Erythroblast (primary cell): ENCODE measurements at places on chromosomes 12 and 14.

GRCh38 chr12:2785017-2785416, 9.8 kb upstream of the FKBP4 start:
- no peak for DNase-seq

- DNase-seq, result no peak
Measured at GRCh38 chr14:71514941-71515919, 417.0 kb upstream of the RGS6 start.

DNA sequence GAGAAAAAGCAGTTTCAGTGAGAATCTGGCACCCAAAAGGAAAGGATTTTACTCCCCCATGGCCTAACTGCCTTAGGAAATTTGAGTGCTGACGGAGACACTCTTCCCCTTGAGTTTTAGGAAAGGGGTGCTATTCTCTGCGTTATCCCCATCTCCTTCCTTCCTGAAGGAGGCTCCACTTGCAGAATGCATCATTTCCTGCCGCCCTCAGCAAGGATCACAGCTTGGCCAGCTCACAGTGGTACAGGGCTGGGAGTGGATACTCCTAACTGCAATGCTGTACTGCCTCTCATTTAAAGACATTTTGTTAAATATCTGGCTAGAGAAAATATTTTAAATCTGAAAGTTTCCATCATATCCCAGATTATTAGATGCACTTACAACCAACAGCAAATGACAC, 33.0 kb downstream of the RDH12 start:
- no peak for DNase-seq

DNA sequence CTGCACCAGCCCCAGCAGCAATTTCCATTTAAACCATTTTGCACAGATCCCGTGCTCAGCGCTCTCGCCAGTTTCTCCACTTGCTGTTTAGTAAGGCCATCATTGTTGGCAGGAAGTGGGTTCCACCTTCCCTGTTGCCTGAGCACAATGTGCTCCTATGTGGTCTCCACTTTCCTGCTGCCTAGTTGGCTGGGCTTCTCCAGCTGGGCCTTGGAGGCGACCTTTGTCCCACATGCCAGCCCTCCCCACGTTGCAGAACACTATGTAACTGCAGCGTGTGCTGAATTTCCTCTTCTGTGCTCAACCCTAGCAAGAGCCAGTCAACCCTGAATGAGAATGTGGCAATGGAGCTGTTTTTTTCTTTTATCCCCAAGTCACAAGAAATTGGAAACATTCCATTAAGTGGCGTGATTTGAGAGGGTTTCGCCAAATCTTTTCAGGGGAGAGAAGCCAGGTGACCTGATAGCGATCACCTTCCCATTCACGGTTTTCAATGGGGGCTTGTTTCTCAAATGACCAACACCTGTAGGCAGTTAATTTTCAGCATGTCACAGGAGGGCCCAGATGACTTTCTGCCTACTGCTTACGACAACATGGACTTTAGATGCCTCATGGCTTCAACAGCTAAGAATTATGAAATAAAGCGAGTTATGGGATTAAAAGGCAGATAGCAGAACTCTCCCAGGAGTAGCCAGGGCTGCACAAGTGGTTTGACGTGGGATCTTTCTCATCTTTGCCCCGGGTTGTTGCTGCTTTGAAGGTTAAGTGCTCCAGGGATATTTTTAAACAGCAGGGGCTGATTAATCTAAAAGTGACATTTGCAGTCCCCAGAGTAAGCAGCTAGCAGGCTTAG, at the start of gene ACACB:
Gene ACACB, plus strand, starts transcription at position 830 of the 853 bp plus-strand sequence. CDS start 22,819 bp downstream, outside the sequence.
- DNase-seq, result no peak

DNA sequence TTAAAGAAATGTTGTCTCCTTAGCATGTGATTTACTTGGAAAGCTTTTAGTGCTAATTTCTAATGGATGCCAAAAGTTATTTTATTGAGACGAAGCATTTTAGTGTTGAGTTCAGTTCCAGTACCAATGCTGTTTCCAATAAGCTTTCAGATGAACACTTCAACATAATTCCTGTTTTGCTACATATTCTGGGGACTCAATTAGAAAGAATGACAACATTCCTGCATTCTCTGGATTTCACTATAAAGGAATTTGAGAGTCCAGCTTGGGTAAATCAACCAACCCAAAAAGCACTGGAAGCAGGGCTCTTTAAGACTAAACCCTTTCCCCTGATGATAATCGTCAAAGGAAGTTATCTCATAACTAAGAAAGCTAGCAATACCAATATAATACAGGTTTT, 353.0 kb upstream of the TMTC1 start:
- no peak for DNase-seq

GRCh38 chr12:1318327-1319031, 275.9 kb downstream of the FBXL14 start:
- DNase-seq, result no peak

GRCh38 chr14:97854918-97855317, 1057.7 kb downstream of the VRK1 start:
- no peak for DNase-seq

- DNase-seq, result peak; percentile 84
Measured at GRCh38 chr12:22334410-22335100, at the start of gene ST8SIA1. Gene ST8SIA1 (minus strand): TSS chr12:22334707. CDS start chr12:22334232, 475 bp downstream.

DNA sequence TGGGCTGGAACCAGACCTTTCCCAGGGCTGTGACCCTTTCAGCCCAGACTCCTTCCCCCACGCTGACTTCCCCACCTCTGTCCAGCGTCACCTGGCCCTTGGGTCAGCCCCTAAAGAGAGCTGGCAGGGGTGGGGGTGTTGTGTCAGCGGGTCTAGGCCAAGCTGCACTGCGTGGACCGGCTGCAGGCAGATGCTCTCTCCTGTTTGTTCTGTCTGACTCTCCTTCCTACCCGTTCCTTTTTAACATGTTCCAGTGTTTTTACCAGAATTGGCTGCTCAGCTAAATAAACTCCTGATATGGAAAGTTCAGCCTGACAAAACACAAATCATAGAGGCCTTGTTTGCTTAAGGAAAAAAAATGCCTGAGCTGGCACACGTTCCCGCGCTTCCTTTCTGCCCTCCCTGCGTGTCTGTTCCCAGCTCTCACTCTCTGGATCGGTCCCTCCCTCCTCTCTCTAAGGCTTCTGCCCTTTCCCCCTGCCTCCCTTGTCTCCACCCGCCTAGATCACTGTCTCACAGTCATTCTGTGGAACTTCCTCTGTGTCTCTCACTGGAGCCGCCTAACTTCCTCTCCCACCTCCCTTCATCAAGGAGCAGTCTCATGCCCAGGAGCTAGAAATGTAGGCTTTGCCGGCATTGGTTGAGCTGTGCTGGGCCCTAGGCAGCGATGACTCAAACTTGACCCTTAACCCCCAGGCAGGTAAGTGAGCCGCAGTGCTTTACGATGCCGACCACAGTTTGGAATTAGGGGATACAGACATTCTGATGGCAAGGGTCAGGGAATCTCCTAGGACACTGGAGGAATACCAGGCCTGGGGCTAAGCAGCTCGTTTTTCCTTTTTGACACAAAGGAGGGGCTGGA, 15.5 kb upstream of the MLXIP start:
- no peak for DNase-seq

DNA sequence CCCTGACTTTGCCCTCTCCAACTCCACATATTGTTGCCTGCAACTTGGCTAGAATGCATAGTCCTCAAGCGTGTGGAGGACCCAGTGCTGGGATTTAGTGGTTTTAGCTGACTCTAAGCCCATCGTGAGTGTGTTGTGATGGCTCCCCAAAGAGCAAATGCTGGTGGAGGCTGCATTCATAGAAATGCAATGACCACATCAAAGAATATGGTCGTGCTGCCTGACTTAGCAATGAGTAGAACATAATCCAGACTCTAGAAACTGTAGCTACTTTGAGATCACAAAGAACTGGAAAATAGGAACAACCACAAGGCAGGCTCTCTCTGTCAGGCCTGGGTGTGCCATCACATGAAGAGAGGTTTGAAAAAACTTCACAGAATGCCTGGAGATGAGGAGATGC, 1.3 kb downstream of the DYRK4 start:
- DNase-seq, result no peak

DNA sequence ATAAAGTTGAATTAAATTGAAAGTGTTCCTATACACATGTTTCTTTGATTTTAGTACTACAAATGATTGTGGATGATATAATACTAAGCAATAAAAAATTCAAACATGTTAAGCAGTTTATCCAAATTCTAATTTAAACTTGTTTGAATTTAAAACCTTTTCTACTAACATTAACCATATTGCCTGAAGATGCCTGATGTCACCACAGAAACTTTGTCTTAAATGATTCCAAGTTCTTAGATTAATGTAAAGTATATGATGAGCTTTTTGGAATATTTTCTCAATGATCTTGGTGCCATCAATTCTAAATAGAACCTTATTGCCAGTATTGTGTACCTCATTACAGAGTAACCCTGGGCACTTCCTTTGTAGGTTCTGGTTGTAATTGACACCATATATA, 259.6 kb downstream of the NAV3 start:
- DNase-seq, result no peak
